ENCODE measurements at places on chromosomes 13 and 19.

DNA sequence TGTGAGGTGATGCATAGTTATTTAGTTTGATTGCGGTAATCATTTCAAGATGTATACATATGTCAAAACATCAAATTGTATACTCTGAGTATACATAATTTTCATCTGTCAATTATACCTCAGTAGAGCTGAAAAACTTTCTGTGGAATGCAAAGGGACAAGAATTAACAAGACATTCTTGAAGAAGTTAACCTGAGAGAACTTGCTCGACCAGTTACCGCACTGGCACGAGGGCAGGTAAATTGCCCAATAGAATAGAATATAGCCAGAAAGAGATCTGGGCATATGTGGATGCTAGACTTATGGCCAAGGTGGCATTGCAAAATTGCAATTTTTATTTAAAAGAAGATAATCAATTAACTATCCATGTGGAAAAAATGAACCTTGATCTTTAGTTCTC, 42.3 kb upstream of the GJB6 start:
- DNase-seq, result no peak

GRCh38 chr19:31908496-31909225, 436.7 kb upstream of the ZNF507 start:
- DNase-seq, result no peak

DNA sequence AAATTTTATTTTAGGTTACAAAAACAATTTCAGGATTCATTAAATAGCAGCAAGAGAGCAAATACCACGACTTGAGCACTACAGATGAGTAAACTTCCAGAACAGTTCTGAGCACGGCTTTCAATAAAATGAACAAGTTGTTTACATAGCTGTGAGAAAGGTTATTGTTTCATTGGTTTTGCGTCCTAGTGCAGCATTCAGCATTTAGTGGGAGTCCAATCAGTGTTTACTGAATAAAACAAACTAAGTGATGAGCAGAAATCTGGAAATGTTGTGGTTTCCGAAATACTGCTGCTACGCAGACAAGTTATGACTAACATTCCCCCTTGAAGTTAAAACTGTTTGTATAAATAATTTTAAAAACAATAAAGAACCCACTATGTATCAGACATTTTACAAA, 251.5 kb upstream of the STARD13 start:
- DNase-seq, result no peak

GRCh38 chr13:57063007-57063406, 77.7 kb upstream of the PRR20A start:
- DNase-seq, result no peak

- DNase-seq, result no peak
Measured at GRCh38 chr19:51535535-51535934, 4.1 kb upstream of the SIGLEC6 start.

DNA sequence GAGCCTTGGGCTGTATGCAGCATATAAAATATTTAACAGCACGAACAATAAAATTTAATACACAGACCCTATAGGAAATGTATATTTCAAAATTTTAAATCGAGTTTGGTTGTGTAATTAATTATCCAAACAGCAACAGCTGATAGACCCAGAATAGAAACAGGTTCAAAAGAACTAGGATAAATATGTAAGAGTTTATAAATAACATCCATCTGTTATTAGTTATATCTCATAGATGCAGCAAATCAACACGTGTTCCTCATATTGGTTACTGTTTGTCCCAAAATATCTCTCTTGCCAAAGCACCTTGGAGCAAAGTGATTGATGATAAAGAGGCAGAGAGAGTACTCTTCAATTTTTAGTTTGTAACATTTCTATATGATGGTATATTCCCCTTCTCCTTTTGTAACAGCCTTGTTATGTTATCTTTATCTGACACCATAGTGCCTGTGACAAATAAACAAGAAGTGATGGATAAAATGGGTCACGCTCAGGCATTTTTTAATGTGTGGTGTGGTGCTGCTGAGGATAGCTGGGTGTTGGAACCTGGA, 260.6 kb upstream of the NBEA start:
- DNase-seq, result no peak
